ENCODE measurements at places on chromosomes 3 and 15.

DNA sequence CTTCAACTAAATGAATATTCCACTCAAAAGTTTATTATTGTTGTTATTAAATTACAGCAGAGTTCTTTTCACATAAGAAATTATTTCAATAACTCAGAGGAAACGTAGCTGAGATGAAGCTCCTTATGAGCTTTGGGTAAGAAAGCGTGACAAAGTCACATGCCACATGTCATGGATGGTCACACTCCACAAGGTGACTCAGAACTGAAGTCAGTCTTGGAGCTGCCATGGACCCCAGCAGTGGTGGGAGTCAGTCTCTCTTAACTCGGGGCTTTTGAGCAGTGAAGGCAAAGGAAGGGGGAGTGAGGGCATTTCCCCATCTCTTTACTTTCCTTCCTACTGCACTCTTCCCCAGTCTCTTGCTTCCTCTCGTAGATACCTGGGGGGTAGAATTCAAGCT, 87.5 kb upstream of the FAM3D start:
- peaks cover under 1% of the 10 kb centered on the region for H3K27me3 ChIP-seq
- DNase-seq: no peak
- no peaks in the 10 kb centered on the region for H3K4me1 ChIP-seq
- no peaks in the 10 kb centered on the region for H3K36me3 ChIP-seq
- no peak overlapping the region for H3K27ac ChIP-seq

- no peak overlapping the region for H3K27ac ChIP-seq
- no peak overlapping the region for H3K4me3 ChIP-seq
- H3K4me1 ChIP-seq: peaks cover 7% of the 10 kb centered on the region
- DNase-seq: no peak
- peaks cover 14% of the 10 kb centered on the region for H3K27me3 ChIP-seq
Observed at GRCh38 chr15:92288755-92289154, 104.9 kb upstream of the ST8SIA2 start.

- H3K36me3 ChIP-seq: peaks cover 28% of the 10 kb centered on the region
- H3K4me1 ChIP-seq: peaks cover 15% of the 10 kb centered on the region
- H3K4me3 ChIP-seq: no peak overlapping the region
- no peak for DNase-seq
- H3K27me3 ChIP-seq: no peaks in the 10 kb centered on the region
Observed at GRCh38 chr15:63135281-63135680, 13.6 kb downstream of the LACTB start.

GRCh38 chr3:106332884-106333283, 464.1 kb upstream of the CBLB start:
- H3K27ac ChIP-seq: peak overlapping the region; percentile 47
- H3K4me1 ChIP-seq: peaks cover 65% of the 10 kb centered on the region
- H3K27me3 ChIP-seq: no peaks in the 10 kb centered on the region
- no peak overlapping the region for H3K4me3 ChIP-seq
- H3K36me3 ChIP-seq: peaks cover 7% of the 10 kb centered on the region

DNA sequence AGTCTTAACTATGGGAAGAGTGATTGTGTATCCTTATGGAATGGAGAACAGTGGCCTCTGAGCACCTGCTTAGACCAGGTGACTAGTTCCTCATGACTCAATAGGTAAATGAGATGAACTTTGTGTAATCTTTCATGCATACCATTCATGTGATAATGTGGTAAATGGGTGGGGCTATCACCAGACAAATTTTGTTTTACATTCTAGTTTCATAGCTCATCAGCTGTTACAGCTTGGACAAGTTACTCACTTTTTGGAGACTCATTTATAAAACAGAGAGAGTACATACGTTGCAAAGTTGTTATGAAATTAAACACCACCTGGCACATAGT, 103.7 kb upstream of the TGFBR2 start:
- no peak for DNase-seq
- H3K36me3 ChIP-seq: no peaks in the 10 kb centered on the region
- H3K4me3 ChIP-seq: no peak overlapping the region
- H3K4me1 ChIP-seq: peaks cover 24% of the 10 kb centered on the region
- no peaks in the 10 kb centered on the region for H3K27me3 ChIP-seq
- peak overlapping the region; percentile 42 for H3K27ac ChIP-seq

DNA sequence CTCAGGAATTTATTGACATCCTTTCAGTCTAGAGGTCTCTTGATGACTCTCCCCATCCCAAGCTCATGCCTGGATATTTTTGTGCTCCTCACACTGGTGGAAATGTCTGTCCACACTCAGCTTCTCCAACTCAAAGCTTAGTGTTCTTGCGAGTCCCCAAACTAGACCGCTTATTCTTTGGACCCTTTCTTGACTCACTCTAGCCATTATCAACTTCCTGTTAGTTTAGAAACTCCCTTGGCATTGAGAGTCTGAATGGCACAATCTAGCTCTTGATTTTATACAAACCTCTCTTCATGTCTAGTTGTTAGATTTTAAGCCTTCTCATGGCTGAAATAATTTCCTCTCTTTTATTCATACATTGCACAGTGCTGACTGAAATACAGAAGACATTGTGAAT, 19.6 kb downstream of the TIGIT start:
- no peak overlapping the region for H3K4me3 ChIP-seq
- peaks cover 62% of the 10 kb centered on the region for H3K4me1 ChIP-seq
- peak overlapping the region; percentile 59 for H3K27ac ChIP-seq

DNA sequence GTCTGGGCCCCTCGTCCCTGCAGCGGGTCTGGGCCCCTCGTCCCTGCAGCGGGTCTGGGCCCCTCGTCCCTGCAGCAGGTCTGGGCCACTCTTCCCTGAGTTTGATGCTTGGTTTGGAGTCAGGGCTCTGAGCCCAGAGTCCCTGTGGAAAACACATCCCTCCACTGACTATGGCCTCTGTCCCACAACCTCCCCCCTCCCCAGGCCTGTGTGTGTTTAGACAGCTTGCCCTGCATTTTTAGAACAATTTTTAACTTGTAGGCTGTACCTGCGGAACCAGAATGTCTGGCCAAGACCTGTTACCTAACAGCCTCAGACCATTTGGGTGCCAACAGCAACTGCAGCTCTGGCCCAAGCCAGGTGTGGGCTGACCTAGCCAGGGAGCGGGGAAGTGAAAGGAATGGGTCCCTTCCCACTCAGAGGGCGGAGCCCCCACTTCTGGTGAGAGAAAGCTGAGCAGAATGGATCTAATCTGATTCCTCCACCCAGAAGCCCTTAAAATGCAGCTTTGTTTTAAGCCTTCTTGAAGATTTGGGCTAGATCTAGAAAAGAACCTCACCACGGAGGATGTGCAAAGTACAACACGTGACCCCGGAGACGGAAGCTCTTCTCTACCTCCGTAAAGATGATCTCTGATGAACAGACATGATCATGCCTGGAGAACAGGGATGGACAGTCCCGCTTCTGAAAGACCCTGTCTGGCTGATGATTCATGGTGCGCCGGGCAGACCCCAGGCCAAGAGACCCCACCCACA, 60.5 kb upstream of the TFRC start:
- no peak for DNase-seq
- H3K4me3 ChIP-seq: no peak overlapping the region
- H3K4me1 ChIP-seq: peaks cover 10% of the 10 kb centered on the region
- no peaks in the 10 kb centered on the region for H3K27me3 ChIP-seq

DNA sequence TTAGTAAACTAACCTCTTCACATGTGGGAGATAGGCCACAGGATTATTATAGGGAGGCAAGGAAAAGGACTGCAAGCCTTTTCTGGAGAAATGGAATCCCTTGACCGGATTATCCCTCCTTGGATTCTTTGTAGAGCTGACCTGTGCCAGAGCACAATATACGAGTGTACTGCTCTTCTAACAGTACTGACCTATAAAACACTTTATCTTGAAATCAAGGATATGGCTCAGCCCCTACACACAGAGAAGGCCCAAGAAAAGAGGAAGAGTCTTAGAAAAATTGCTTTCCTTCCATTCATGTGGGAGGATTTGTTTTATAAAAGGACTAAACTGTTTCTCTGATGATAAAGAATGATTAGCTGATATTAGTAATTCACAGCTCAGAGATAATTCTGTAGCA, 42.2 kb downstream of the DMXL2 start:
- H3K27me3 ChIP-seq: no peaks in the 10 kb centered on the region
- no peak overlapping the region for H3K27ac ChIP-seq
- H3K4me1 ChIP-seq: no peaks in the 10 kb centered on the region
- no peak overlapping the region for H3K4me3 ChIP-seq

- no peak overlapping the region for H3K27ac ChIP-seq
- DNase-seq: no peak
- no peaks in the 10 kb centered on the region for H3K27me3 ChIP-seq
Observed at GRCh38 chr15:96474231-96474664, 143.7 kb downstream of the NR2F2 start.

DNA sequence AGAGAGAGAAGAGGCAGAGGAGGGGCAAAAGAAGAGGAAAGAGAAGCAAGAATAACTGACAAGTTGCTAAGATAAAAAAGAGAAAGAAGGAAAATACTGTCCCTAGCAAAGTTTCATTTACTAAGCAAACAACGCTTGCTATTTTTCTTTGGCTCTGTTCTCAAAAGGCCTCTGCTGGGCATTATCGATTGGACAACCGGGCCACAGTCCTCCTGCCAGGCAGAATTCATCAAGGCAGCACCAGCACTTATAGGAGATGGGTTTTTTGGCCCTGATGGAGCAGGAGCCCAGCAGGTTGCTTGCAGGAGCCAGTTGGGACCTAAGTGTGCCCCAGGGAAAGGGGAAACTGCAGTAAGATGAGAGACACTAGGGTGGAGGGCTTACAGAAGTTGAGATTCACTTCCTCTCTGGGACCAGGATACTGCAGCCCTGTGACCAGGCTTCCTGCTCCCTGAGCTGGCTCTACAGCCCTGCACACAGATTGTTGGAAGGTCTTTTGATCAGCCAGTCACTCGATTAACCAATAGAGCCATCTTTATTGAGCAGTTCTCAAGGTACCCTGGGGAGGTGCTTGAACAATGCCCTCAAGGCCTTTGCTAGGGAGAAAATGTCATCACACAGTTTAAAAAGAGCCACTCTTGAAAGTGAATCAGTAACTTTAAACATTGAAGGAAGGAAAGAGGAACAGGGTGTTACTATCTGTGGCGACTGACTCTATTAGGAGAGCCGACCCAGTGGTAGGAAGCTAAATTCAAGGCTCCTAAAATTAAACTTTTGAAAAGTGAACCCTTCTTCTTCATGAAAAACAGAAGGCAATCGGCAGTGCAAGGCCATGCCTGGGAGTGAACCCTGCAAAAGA, 28.8 kb upstream of the GLCE start:
- no peak overlapping the region for H3K4me3 ChIP-seq
- H3K27ac ChIP-seq: no peak overlapping the region
- no peaks in the 10 kb centered on the region for H3K4me1 ChIP-seq
- peaks cover 6% of the 10 kb centered on the region for H3K27me3 ChIP-seq

- DNase-seq: no peak
- no peaks in the 10 kb centered on the region for H3K4me1 ChIP-seq
- peaks cover 2% of the 10 kb centered on the region for H3K27me3 ChIP-seq
- no peak overlapping the region for H3K4me3 ChIP-seq
Observed at GRCh38 chr15:71131601-71132362, 16.5 kb downstream of the THSD4 start.

DNA sequence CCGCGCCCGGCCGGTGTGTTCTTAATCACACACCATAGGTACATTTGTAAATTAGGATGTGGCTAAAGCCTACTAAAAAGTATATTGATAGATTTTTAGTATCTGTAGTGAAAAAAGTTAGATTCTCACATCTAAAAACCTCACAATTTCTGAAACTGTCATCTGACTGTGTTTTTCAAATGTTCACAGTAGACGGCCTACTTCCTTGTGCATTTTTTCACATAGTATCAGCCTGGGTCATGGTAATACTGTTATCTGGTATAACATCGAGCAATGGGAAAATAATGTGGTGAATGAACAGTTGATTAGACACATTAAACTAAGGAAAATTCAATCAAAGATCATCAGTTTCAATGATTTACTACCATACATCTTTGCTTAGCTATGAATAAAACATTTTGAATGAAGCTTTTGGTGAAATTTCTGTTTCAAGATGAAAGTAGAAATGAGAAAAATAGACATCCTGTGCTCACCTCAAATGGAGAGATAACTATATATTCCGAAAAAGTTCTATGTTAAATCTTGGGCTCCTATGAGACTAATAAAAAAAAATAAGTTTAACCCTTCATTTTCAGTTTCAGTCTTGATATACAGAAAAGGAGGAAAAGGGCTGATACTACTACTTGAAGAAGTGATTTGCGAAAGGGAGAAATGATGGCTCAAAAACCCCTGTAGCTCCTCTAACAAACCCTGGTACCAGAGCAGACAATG, 262.7 kb downstream of the ZBTB20 start:
- no peaks in the 10 kb centered on the region for H3K36me3 ChIP-seq
- no peaks in the 10 kb centered on the region for H3K27me3 ChIP-seq
- H3K4me3 ChIP-seq: no peak overlapping the region

DNA sequence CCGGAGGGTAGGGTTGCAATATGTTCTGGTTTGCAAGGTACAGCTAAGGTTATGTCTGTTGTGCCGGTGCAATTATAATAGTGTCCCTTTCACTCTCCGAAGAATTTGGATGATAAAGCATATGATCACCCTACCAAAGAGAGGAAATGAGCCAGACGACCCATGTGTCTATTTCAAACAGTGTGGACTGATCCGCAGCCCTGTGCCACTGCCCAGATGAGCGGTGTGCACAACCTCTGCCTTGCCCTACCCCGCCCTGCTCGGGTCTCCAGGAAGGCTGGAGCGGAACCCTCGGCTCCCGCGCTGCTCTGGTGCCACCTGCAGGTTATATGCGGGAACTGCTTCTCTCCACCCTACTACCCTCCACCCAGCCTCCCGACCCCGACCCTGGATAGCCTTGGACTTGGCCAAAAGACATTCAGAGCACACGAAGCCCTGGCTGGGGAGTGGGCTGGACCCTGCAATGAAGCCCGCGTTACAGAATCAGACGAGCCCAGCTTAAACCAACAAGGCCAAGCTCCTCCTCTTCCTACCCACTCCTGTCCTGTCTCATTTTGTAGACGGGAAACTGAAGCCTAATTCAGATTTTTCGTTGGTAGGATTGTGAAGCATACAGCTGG, 68.4 kb upstream of the CHRNB4 start:
- H3K36me3 ChIP-seq: no peaks in the 10 kb centered on the region
- no peak overlapping the region for H3K4me3 ChIP-seq
- H3K27me3 ChIP-seq: peaks cover 36% of the 10 kb centered on the region
- H3K4me1 ChIP-seq: peaks cover 6% of the 10 kb centered on the region

DNA sequence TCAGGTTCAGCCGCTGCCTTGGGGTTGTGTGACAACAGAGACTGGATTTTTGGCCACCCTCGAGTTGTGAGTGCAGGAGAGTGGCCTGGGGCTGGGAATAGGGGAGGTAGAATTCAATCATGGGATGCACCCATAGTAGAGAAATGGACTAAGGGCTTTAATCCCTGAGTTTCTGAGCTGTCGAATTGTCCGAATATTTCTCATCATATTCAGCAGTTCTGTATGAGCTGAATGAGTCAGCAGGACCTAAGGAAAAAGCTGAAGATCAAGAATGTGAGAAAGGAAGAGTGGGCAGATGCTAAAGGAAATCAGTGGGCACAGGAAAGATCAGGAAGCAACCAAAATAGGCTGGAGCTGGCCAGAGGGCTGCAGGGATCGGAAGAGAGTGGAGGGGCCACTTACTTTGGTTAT, 44.4 kb upstream of the SACM1L start:
- H3K4me1 ChIP-seq: peaks cover 16% of the 10 kb centered on the region
- H3K36me3 ChIP-seq: peaks cover 21% of the 10 kb centered on the region
- no peak overlapping the region for H3K4me3 ChIP-seq
- no peak for DNase-seq
- H3K27me3 ChIP-seq: no peaks in the 10 kb centered on the region
- no peak overlapping the region for H3K27ac ChIP-seq

Data from activated T-helper 2 cell treated with anti-CD3 and anti-CD28 coated beads, Interferon-gamma antibody, Interleukin-2, Interleukin-4, amounts not matched to agents 10 μg/mL and 5 μg/mL and 100 μg/mL, durations not matched to agents 14 hours and 24 hours and 36 hours (primary cell).